ENCODE measurements at places on chromosomes 3 and 15. TPM values are rescaled to one million over a fixed set of nuclear protein-coding genes. Genes with fewer than 3 reads are reported as not detected.

DNA sequence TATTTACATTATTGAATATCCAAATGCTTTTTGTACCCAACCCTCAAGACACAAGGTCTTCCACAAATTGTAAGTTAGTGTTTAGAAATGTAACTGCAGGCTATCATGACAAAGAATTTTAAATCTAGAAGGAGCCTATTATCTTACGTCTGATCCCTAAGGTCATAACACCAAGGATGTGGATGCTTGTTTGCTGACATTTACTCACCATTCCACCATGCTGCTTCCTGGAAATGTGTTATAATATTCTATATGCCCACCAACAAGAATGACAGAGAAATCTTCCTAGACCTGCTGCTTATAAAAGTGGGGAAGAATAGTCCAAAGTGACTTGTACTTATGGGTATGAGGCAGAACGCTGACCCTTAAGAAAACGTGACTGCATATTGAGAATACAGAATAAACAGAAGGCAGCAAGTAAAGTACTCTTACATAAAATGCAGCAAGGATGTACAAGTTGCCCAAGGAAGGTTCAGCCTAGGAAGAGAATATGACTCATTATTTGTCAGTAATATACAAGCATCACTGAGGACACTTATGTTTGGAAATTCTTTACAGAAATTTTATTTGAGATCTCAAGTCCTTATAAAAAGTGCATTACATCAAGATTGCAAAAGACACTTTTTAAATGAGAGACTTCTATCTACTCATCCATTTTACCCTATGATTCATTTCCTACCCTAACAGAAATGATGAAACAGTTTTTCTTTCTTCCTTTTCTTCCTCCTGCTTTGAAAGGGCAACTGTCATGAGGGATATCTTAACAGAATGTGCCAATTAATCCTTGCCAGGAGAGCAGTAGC lies 59.6 kb downstream of the ESYT3 start:
- no peak for DNase-seq

GRCh38 chr3:14118400-14119381 lies 6.0 kb downstream of the CHCHD4 start:
- no peak for DNase-seq

DNA sequence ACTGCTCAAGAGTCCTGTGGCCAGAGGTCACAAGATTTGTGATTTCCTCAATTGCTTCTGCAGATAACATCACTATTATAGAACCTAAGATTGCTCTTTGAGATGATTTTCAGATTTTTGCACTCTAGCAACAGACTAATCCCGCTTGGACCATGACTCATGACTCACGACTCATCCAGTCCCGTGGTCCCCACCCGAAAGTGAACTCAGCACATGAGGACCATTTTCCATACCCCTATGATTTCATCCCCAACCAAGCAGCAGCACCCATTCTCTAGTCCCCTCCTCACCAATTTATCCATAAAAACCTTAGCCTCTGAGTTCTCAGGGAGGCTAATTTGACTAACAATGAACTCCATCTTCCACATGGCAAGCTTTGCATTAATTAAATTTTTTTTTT lies 106.3 kb upstream of the ALCAM start:
- DNase-seq = no peak

The CAMP gene
- not detected for total RNA-seq

All from kidney epithelial cell (primary cell).